ENCODE measurements at places on chromosomes 2 and 18. TPM values are rescaled to one million over a fixed set of nuclear protein-coding genes. Genes with fewer than 3 reads are reported as not detected.

Gene GAREM2
- 7.2 TPM for total RNA-seq

Gene GAD1
- total RNA-seq = 25.8 TPM

Gene SCN1A
- 0.07 TPM for total RNA-seq

Gene ST3GAL5
- total RNA-seq = 2.1 TPM

Gene CYTIP
- not detected for total RNA-seq

Gene C2orf78
- not detected for total RNA-seq

Gene CDK5R2
- not detected for total RNA-seq

Gene FAM110C
- total RNA-seq = 2.3 TPM

Gene CD302
- total RNA-seq = 0.33 TPM

Gene UGT1A6
- total RNA-seq = not detected

Gene ZFP36L2
- total RNA-seq = 9.5 TPM

Gene VRK2
- total RNA-seq = 27.0 TPM

Gene C2orf69
- 21.6 TPM for total RNA-seq

Gene IFT172
- total RNA-seq = 14.2 TPM

Gene APCDD1
- 40.2 TPM for total RNA-seq

Gene INPP1
- 1.8 TPM for total RNA-seq

Gene BMPR2
- 15.9 TPM for total RNA-seq

Gene RGPD4
- total RNA-seq = not detected

Gene RAPH1
- 9.0 TPM for total RNA-seq

Gene GREB1
- 16.9 TPM for total RNA-seq

Gene CCDC68
- 0.10 TPM for total RNA-seq

Gene RAMP1
- total RNA-seq = 0.17 TPM

Gene METTL21A
- total RNA-seq = 52.2 TPM

Gene NYAP2
- total RNA-seq = not detected

Gene BMP10
- total RNA-seq = not detected

Gene TDRD15
- not detected for total RNA-seq

Gene OSR1
- 0.44 TPM for total RNA-seq

Gene CGREF1
- total RNA-seq = 1.0 TPM

Gene ARHGEF33
- total RNA-seq = not detected

Gene FSHR
- total RNA-seq = not detected

Gene SIGLEC15
- not detected for total RNA-seq

Gene TUBA3E
- total RNA-seq = not detected

Gene LRP1B
- 0.26 TPM for total RNA-seq

Gene CPO
- total RNA-seq = 2.4 TPM

Gene PIKFYVE
- total RNA-seq = 27.8 TPM

Gene LYPD6B
- total RNA-seq = 1.9 TPM

Gene FIGN
- total RNA-seq = 6.5 TPM

Gene STPG4
- not detected for total RNA-seq

Gene DHRS9
- not detected for total RNA-seq

Gene MXD1
- 0.70 TPM for total RNA-seq

Gene LMAN1
- 75.2 TPM for total RNA-seq

Gene ERFE
- total RNA-seq = 11.2 TPM

Gene HOXD13
- 0.07 TPM for total RNA-seq

Gene MAPRE3
- 0.42 TPM for total RNA-seq

Gene HIBCH
- 13.0 TPM for total RNA-seq

Gene RBM44
- total RNA-seq = 1.6 TPM

Gene BOLL
- not detected for total RNA-seq

Gene SPP2
- total RNA-seq = not detected

Gene NPPC
- total RNA-seq = 1.1 TPM

Gene FAM124B
- total RNA-seq = 0.22 TPM
